ENCODE measurements at places on chromosomes 5 and 9.

DNA sequence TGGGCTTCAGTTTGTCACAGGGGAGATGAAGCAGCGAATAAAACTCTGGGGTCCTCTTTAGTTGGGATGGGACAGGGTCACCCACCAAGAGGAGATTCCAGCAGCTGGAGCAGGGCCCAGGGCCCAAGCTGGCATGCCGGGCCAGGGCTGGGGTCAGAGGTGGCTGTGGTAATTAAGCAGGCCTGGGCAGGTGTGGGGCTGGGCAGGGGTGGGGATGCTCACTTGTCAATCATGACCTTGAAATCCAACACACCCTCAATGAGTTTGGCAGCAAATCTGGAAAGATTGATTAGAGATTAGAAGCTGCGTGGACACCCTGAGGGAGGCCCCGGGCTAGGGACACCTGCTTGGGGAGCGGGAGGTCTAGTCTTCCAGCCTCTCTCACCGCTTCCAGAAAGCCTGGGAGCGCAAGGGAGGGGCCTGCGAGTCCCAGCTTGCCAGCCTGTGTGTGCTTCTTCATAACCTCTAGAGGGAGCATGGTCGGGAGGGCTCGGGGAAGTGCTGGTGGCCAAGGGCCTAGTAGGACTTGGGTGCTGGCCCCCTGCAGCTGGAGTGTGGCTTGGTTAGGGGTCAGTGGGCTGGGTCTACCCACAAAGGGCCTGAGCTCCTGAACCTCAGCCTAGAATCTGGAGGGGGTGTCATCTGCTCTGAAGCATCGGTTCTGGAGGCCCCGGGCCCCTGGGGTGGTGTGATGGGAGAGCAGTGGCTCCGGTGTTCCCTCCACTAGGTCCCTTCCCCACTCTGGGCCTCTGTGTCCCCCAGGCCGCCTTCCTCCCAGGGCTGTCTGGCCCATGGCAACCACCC lies 7.6 kb downstream of the CRAT start:
- peak; percentile 56 for DNase-seq

- no peak for DNase-seq
Observed at GRCh38 chr5:125485771-125486170, 739.3 kb upstream of the ZNF608 start.

- no peak for DNase-seq
Observed at GRCh38 chr9:118618849-118619248, 750.4 kb downstream of the BRINP1 start.

DNA sequence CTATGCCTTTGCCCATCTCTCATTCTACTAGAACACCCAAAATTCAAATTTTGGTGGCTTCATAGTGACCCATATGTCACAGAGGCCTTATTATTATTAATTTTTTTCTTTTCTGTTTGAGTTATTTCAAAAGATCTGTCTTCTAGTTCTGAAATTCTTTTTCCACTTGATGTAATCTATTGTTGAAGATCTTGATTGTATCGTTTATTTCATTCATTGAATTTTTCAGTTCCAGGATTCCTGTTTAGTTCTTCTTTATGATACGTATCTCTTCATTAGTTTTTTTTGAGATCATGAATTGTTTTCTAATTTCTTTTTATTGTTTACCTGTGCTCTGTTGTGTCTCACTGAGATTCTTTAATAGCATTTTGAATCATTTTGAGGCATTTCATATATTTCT lies 24.6 kb upstream of the APBA1 start:
- no peak for DNase-seq

DNA sequence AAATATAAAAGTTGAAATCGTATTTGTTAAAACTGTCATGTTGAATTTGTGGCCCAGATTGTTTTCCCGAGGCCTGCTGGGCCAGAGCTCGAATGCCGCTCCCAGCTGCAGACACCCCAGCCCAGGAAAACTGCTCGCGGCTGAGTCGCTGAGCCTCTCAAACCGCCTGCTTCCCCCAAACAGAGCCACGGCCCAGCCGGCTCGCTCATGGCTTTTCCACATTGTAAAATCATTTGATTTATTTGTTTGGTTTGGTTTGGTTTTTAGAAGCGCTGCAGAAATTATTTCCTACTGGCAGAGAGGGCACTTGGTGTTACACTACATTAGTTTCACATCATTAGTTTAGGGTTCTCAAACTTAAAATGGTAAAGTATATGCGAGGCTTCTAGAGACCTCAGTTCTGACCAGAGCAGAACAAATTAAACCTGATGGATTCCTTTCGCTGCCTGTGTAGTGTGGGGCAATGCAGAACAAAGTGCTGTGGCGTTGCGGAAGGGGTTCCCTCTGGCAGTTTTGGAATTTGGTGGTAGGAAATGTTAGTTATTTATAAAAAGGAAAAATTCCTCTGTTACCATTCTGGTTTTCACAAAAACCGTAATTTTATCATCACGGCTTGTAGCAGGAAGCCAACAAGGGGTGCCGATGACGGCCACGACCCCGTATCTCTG lies 156.5 kb upstream of the PITX1 start:
- no peak for DNase-seq

DNA sequence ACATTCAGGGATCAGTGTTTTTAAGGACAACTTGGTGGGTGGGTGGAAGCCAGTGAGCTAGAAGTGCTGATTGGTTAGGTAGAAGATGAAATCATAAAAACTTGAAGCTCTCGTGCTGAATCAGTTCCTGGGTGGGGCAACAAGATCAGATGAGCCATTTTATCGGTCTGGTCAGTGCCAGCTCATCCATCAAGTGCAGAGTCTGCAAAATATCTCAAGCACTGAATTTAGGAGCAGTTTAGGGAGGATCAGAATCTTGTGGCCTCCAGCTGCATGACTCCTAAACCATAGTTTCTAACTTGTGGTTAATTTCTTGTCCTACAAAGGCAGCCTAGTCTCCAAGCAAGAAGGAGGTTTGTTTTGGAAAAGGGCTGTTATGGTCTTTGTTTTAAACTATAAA lies 166.4 kb downstream of the FAM170A start:
- DNase-seq, result no peak

DNA sequence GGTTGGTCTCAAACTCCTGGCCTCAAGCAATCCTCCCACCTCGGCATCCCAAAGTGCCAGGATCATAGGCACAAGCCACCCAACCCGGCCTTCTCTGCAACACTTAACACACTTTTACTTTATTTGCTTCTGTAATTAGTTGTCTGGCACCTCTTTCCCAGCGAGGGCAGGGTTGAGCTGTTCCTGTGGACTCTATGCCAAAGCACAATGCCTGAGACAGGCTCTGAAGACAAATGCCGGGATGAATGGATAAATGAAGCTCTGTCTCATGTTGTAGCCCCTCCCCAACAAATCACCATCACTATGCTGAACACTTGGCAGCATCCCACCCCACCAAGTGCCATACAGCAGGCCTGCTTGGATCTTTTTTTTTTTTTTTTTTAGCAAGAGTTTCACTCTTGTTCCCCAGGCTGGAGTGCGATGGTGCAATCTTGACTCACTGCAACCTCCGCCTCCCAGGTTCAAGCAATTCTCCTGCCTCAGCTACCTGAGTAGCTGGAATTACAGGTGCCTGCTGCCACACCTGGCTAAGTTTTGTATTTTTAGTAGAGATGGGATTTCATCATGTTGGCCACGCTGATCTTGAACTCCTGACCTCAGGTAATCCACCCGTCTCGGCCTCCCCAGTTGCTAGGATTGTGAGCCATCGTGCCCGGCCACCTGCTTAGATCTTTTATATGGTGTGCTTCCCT lies 21.3 kb downstream of the GPX3 start:
- DNase-seq, result no peak

- DNase-seq, result no peak
Observed at GRCh38 chr5:13278148-13278547, 666.3 kb downstream of the DNAH5 start.

DNA sequence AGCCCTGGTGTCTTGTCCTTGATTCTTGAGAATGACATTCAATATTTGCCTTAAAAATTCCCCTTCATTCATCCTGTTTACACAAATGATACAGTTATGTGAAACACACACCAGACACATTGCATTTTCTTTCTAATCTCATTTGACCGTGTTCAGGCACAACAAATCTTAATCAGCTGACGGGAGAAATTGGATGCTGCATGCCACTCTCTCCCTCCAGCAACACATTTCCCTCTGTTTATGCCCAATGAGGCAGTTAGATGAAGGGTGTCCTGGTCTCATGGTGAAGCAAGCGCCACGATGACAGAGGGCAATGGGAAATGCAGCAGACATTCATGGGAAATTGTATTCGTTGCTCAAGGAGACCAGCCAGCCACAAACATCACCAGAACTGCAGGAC lies 3.2 kb upstream of the FGF1 start:
- DNase-seq, result no peak

DNA sequence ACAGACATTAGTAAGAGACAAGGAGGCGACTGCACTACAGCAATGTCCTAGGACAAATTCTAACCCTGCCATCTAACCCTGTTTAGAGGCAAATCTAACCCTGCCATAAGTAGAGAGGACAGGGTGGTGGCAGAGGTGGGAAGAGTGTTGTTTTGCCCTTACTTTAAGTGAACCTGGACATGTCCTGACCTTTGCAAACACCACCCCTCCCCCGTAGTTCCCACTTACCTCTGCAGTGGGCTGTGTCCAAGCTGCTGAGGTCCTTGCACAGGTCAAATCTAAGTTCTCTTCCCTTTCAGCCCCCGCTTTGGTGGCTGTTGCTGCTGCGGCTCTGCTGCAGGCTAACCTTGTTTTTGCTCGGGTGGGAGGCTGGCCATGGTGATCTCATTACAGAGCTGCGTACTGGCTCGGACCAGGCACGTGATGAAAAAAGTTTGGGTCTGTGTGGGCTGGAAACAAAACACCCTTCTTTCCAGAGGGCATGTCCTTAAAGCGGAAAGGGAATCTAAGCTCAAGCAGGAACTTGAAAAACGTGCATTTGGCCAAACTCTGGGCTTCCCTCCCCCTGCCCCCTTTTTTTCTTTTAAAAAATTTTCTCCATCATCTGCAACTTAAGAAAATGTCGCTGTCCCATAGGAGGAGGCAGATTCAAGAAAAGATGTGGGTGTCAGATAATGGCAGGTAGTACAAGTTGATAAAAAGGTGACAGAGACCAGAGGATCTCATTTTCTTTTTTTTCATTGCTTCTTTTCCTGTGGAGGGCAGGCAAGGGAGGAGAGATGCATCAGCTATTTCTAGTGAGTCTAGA lies at the start of gene FAXDC2:
FAXDC2 (minus strand) TSS at position 349 of the 808 bp plus-strand sequence. CDS start 12,425 bp downstream, outside the sequence.
- no peak for DNase-seq

GRCh38 chr5:10400831-10401230 lies 40.8 kb upstream of the ROPN1L start:
- no peak for DNase-seq

- no peak for DNase-seq
Observed at GRCh38 chr5:41067714-41068568, 3.2 kb downstream of the MROH2B start.
